CD4-positive, alpha-beta T cell treated with Interleukin-6 at 100 ng/mL for 8 hours (primary cell): ENCODE measurements at places on chromosomes 3 and 15.

- DNase-seq: no peak
These were observed 77.2 kb downstream of the PPP2R3A start for GRCh38 chr3:136042608-136043221.

GRCh38 chr3:46860017-46860809 is 3.0 kb downstream of the MYL3 start:
- no peak for DNase-seq

DNA sequence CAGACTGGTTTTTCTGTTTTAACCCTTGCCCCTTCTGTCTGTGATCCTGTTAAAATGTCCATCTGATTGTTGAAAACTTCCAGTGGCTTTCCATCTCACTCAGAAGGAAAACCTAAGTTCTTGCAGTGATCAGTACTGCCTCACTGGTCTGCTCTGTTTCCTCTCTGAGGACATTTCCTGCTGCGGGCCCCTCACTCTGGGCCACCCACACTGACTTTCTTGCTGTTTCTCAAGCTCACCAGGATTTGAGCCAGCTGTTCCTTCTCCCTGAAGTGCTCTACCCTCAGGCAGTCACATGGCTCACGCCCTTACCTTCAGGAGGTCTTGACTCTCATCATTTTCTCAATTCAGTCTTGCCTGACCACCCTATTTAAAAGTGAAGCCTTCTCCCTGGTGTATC is 1.8 kb downstream of the GRK7 start:
- no peak for DNase-seq

- DNase-seq: no peak
These were observed 53.8 kb downstream of the CACNA2D3 start for GRCh38 chr3:54176106-54176505.
